ENCODE measurements at places on chromosomes 6 and 20.

DNA sequence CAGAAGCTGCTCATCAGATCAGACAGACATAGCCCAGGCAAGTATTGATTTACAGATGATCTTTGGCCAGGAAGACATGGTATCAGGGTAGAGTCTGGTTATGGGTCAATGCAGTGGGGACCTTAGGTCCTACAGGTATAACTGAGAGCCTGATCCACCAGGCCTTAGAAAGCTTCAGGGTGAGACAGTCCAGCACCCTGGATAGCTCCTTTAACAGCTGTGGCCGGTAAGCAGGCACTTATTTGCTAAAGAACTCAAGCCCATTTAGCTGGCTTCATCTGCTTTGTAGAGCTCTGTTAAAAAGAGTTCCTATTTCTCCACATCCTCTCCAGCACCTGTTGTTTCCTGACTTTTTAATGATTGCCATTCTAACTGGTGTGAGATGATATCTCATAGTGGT is 39.6 kb downstream of the ESR1 start:
- no peak for DNase-seq

DNA sequence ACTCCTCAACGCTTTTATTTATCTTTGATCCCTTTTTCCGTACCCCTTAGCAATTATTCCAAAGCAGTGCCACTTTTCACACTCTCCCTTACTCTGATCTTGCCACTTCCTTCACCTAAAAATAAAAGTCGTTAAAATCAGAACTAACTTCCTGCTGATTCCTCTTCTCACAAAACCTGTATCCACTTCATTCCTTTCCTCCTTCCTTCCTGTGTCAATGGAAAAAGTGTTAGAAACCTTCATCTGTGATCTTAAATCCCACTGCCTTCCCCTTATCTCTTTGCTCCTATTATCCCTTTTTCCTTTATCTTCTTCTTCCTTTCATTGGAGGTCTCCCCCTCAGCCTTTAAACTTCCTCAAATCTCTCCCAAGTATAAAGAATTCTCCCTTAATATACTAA is 49.2 kb downstream of the GOPC start:
- no peak for DNase-seq

- no peak for DNase-seq
Observed at GRCh38 chr6:161630674-161631073, 356.8 kb upstream of the AGPAT4 start.

DNA sequence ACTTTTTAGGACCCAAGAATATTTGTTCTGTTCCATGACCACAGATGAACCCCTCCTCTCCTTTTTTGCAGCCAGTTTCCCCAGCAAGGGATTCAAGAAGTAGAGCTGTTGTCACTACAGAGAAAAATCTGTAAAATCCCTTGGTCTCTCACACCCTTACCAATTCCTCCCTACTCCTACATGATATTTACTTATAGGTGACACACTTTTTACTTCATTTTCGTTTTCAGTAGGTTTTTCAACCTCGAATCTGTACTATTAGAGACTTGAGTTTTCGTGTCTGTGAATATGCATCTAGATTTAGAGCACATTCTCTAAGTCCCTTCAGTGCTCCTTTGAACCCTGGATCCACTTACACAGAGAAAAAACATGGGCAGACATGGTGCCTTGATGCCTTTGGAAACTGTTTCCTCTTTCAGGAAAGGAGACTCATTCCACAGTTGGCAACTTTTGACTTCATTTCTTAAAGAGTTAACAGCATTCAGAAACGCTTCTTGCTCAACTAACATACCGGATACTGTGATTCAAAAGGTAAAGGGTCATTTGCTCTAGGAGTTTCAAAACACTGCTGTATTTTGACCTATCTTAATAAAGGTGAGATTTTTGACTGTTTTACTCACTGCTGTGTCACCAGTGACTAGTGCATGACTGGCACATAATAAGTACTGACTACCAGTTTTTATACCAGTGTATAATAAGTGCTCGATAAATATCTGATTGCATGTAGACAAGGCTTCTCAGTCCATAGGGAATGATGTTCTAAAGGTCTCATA is 50.6 kb downstream of the LAMA4 start:
- DNase-seq = no peak
